Heart right ventricle (tissue), 16 donors: ENCODE measurements at places on chromosomes 12 and 14. TPM values are rescaled to one million over a fixed set of nuclear protein-coding genes. Genes with fewer than 3 reads are reported as not detected.

Gene DAO
- not detected for polyA plus RNA-seq

Gene RNASE7
- polyA plus RNA-seq: 0.03 TPM

Gene ANKS1B
- polyA plus RNA-seq: 0.58 TPM

Gene KIF21A
- 71.8 TPM for polyA plus RNA-seq

Gene KIF5A
- 0.07 TPM for polyA plus RNA-seq

Gene DEGS2
- not detected for polyA plus RNA-seq
